Activated T-cell treated with anti-CD3 and anti-CD28 coated beads, Interleukin-2, amount 50 U/mL, for 24 hours (primary cell): ENCODE measurements at places on chromosomes 3 and 15.
A peak's percentile ranks its signal among the peaks of the same experiment; 100 is the strongest.

GRCh38 chr3:126854666-126855065 lies 128.2 kb upstream of the PLXNA1 start:
- no peak for DNase-seq

DNA sequence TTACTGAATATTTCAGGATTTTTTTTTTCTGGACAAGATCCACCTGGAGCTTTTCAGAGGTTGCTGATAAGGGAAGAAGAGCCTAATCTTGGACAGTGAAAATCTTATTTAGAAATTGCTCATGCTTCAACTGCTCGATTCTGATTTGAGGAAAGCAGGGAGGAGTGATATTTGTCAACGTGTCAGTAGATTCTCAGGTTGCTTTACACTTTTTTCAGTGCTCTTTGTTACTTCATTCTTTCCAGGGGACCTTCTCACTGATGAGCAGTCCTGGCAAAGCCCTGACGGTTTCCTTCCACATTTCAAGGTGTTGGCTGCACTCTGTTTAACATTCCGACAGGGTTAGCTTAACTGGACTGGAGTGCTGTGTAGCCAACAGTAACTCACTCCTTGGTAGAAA lies 24.1 kb upstream of the RARB start:
- DNase-seq = no peak

DNA sequence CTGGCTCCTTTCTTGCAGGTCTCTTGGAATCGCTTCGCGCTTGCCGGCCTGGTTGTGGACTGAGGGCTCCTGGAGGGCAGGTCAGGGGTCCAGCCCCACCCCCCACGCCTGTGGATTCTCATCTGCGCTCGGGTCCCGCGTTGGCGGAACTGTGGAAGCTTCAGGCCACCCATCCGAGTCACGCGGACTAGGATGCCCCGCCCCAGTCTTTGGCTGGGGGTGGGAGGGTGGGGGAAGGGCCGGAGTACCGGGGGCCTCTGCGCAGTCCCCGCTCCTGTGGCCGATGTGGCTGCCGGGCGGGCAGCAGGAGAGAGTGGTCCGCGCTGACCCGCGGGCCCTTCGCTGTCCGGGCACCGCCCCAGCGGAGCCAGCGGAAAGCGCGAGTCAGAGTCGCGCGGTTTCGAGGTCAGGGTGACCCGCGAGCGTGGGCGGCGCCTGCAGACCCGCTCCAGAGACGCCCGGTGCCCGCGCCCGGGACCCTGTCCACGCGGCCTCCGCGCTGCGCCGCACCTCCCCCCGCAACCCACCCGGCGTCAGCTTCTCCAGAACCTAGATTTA lies 114.2 kb downstream of the KLF13 start:
- DNase-seq = peak; percentile 75

DNA sequence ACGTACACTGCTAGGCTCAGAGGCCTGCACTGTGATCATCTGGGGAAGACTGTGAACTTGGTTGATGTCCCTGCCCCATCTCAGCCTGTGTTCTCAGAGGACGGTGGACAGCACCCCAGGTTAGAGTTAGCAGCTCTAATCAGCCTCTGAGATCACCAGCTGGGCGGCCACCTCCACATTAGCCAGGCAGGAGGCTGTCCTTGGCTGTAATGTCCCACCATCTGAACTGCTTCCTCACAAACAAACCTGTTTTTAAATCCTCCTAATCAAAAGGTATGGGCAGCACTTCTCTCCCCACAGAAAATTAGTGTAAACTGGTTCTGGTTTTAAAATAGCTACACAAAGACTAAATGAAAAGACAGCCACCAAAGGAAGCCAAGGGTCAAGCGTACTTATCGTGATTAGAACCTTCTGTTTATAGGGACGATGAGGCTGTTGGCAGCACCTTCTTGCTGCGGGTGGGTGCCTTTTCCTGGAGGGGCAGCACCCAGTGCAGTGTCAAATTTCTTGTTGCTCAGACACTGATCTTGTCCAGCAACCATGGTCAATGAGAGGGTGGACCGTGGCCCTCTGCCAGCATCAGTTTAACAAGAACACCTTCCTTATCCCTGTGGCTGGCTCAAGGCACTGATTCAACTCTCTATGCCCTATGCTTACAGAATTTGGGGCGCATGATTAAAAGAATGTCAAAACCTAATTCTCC lies 24.6 kb downstream of the ACSBG1 start:
- peak; percentile 20 for DNase-seq

DNA sequence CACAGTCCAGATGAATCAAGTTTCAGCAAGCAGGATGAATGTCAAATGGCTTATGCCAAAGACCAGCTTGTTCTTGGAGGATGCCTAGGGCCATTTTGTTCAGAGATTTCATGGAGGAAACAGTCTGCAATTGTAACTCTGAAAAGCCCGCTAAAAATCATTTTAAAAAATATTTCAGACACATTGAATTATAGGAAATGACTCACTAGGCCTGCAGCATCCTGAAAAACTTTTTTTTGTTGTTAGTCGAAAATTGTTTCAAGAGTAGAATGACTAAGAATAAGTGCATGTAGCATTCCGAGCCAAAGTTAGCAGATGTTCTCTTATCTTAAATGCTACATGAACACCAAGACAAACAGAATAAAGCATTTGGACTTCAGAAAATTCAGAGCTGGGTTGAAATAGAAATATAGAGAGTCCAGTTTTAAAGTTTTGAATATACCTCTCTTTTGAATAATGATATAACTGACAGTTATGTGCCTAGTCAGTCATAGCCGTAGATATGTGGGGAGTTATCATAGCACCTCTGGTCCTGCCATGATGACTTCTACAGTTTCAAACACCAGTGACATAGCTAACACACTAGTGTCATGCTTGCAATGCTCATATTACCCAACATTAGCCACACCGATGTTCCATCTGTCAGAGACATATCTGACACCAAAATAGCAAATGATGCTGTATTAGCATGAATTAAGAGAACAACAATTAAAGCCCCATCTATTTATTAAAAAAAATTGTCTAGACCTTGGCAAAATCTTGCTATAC lies 1462.8 kb upstream of the GBE1 start:
- DNase-seq = no peak

- DNase-seq = no peak
Observed at GRCh38 chr3:142888099-142888480, 793 bp downstream of the PCOLCE2 start.

DNA sequence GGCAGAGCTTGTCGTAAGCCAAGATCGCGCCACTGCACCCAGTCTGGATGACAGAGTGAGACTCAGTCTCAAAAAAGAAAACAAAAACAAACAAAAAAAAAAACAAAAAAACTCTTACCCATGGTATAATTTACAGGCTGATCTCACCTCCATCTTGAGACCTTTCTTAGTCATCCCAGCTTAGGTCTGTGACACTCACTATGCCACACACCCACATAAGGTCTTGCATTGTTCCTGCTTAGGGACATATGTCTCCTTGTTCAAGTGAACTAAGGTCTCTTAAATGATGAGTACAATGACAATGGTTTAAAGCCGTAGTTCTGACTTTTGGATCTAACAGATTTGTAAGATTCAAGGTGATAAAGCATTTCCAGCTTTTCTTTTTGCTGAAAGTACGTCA lies 360.2 kb upstream of the ARHGEF26 start:
- DNase-seq = no peak

- DNase-seq = no peak
Observed at GRCh38 chr15:79881254-79881653, 15.6 kb downstream of the MTHFS start.

GRCh38 chr3:141294301-141294700 lies 62.7 kb downstream of the PXYLP1 start:
- no peak for DNase-seq

DNA sequence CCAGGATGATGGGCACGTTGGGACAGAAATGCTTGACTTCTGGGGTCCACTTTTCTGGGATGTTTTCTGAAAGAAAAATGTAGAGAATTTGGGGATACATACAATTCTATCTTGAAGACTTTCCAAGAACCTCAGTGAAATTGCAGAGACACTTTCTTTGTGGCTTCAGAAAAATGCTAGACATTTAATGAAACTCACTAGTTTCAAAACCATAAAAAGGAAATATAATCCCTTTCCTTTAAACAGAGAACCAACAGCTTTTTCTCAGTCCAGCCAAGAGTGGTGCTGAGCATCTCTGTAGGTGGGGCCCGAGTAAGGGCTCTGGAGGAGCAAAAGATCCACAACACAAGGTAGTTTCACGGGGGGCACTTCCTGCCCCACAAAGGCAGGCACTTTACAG lies 4.4 kb upstream of the GPX1 start:
- DNase-seq = no peak

DNA sequence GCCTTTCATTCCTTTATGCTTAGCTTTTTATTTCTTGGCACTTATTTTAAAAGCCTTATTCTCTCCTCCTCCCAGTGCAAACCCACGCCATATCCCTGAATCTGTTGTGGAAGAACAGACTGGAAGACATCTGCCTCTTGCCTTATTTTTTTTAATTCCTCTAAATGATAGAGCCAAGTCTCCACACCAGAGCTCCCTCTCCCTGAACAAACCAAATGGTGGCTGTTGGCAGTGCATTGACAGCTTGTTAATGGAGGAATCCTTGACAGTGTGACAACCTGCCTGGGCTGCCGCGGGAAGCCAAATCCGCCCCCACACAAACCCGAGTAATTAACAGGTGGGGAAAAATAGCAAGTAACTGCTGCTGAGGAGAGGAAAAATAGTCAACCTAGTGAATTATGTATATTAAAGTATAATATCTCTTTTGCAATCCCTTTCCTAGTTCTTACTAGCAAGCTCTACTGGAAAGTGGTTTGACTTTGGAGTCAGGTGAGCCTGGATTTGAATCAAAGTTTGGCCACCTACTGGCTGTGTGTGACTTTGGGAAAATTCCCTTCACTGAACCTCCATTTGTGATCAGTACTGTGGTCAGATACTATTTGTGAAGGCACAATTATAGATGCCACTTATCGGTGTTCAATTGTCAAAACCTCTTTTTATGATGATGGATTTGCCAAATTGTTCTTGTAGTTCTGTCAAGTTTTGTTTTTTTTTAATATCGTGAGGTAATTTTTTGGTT lies 589.6 kb downstream of the PDCD6IP start:
- DNase-seq = no peak

- DNase-seq = no peak
Observed at GRCh38 chr3:71414189-71414927, 169.2 kb downstream of the FOXP1 start.

GRCh38 chr15:68405378-68406250 lies 26.3 kb downstream of the ITGA11 start:
- peak; percentile 7 for DNase-seq

DNA sequence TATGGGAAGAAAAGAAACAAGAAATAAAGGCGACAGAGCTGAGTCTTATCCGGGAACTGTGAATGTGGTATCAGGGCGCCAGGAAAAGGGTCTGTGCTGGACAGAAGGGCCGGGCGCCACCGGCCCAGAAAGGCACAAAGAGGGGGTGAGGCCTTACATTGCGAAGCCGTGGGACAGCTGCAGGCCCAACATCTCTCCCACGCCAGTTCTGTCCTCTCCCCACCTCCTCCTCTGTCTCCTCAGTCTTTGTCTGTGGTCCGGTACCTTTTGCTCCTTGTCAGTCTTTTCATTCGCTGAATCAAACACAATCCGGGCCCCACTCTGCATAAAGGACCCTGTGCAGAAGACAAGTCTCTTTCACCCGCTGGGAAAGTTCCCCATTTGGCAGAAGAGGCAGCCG lies 81.8 kb downstream of the LRIG1 start:
- no peak for DNase-seq

DNA sequence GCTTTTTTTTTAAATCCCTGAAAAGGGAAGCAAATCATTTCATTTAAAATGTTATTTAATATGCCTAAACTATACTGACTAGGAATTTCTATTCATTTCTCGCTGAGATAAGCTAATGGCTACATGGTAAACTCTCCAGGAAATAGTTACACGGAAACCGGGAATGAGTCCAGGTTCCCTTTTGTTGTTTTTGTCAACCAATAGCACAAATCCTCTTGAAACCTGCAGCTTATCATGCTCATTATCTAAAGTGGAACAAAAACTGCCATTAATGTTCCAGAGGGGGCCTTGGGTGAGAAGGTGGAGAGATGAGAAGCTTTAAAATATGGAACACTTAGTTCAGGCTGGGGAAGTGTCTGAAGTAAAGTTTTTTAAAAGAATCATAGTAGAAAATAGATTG lies 113.5 kb upstream of the ALCAM start:
- no peak for DNase-seq

GRCh38 chr3:134357914-134358811 lies 16.1 kb downstream of the AMOTL2 start:
- DNase-seq = no peak

GRCh38 chr3:157333551-157333991 lies 103.1 kb upstream of the PTX3 start:
- DNase-seq = no peak

- no peak for DNase-seq
Observed at GRCh38 chr3:52089691-52090090, 33.3 kb upstream of the DUSP7 start.

- DNase-seq = no peak
Observed at GRCh38 chr15:78842519-78842918, 30.2 kb upstream of the MORF4L1 start.

GRCh38 chr15:36844534-36844998 lies 255.8 kb downstream of the MEIS2 start:
- DNase-seq = no peak

- DNase-seq = no peak
Observed at GRCh38 chr15:93167291-93167690, 78.3 kb upstream of the RGMA start.

DNA sequence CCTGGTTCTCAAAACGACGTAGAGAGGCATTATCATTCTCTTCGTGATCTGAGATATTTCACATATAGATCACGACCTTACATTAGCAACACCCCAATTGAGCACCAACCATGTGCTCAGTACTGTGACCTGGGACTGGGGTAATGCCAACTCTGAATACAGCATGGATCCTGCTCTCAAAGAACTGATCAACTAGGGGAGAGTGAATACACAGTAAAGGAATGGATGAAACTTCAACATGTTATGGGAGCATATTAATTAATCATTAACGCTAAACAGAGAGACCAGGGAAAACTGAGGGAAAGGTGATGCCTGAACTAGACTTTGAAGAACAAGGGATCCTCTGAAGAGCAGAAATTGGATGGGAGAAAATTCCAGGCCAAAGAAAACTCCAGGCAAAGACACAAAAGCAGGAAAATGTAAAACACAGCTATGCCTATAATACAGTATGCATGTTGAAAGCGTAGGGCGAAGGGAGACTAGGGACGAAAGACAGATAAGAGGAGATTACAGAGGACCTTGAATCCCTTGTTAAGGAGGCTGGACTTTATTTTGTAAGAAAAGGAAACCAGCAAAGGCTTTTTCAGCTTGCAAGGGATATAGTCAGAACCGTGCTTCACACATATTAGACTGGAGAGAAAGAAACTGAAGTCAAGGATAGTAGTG lies 105.7 kb downstream of the ANO10 start:
- no peak for DNase-seq

- DNase-seq = no peak
Observed at GRCh38 chr3:160804762-160805161, 48.7 kb downstream of the PPM1L start.

- no peak for DNase-seq
Observed at GRCh38 chr3:36852071-36852470, 87.7 kb upstream of the DCLK3 start.

DNA sequence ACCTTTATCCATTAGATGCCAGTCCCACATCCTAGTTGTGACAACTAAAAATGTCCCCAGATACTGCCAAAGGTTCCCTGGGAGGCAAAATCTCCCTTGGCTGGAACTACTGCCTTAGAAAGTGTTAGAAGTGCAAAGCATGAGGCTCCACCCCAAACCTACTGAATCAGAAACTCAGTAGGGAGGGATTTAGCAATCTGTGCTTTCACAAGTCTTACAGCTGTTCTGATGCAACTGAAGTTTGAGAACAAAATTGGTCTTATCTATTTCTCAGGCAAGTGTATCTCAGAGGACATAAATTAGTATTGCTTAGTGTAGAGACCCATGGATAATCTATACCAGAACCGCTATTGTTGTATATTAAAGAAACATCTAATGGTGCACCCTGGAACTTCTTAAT lies 70.2 kb downstream of the CLDN1 start:
- no peak for DNase-seq
